ENCODE measurements at places on chromosomes 2 and 18.

- DNase-seq = no peak
Measured at GRCh38 chr2:223297788-223298187, 245.8 kb downstream of the KCNE4 start.

DNA sequence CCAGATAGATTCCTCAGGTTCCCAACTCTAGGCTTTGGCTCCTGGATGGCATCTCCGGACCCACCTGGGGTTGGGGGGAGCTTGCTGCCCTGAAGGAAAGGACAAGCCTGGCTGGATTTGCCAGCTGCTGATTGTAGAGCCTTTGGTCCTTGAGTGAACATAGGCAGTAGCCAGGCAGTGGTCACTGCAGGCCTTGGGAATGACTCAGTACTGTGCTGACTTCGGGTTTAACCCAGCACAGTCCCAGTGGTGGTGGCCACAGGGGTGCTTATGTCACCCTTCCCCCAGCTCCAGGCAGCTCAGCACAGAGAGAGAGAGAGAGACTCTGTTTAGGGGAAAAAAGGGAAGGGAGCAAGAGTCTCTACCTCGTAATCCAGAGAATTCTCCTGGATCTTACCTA is 27.7 kb upstream of the ACTR2 start:
- DNase-seq = peak; percentile 43

DNA sequence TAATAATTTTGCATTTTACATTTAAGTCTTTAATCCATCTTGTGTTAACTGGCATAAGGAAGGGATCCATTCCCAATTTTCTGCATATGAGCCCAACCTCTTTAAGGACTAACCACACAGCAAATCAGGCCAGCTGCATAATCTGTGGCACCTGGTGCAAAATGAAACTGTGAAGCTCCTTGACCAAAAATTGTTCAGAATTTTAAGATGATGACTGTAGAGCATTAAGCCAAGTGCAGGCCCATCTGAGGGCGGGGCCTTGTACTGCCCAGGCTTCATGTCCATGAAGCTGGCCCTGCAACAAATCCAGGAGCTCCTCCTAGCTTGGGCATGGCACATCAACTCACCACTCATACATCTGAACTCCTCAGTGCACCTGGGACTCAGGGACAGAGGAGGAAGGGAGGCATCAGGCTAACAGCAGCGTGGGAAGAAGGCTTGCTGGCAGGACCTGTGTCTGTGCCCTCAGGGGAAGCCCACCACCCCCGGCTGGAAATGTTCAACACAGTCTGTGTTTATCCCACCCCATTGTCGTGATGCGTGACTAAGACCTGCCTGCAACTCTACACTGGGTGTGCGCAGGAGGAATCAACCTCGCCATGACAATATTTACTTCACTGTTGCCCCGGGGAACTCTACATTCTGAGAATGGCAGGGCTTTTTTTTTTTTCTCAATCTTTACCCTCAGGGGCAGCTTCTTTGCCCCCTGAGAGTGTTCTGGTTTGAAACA is 128.9 kb upstream of the SIX2 start:
- no peak for DNase-seq

DNA sequence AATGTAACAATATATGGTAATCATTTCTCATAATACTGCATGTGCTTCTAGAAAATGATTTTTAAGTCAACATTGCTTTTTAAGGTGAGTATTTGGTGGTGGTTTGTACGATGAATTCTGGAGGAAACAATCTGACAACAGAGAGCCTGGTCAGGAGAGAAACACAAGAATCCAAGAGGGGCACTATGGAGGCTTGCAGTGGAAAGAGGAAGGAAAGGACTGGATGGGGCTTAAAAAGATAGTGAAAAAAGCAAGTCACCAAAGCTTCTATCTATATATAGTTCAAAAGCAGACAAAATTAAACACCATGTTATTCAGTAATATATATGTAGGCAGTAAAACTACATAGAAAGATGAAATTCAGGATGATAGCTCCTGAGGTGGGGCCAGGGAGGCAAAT is 109.4 kb upstream of the SERTAD2 start:
- no peak for DNase-seq

- no peak for DNase-seq
Measured at GRCh38 chr2:67320861-67321587, 76.1 kb upstream of the ETAA1 start.

DNA sequence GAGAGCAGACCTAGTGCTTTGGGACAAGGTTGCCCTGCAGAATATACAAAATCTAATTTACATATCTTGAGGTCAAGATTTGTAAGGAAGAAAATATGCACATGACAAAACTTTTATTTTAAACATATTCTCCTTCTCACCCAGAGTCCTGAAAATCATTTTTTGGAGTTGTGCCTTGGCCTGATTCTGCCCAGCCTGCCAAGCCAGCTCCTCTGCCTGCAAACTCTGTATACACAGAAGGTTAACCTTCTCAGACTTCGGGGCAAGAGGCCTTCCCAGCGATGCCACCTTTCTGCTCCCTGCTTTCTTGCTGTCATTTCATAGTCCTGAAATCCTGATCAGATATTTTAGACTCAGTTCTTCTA is 95.8 kb upstream of the CAVIN2 start:
- no peak for DNase-seq

Data from RCC 7860 (cell line).